ENCODE measurements at places on chromosomes 11 and 22.

- no peak for DNase-seq
Observed at GRCh38 chr11:17458268-17458667, 18.4 kb downstream of the ABCC8 start.

GRCh38 chr22:22895776-22896445 is 8.3 kb downstream of the IGLL5 start:
- no peak for DNase-seq

- DNase-seq, result no peak
Observed at GRCh38 chr11:13357232-13357631, 79.6 kb downstream of the BMAL1 start.

GRCh38 chr11:103609117-103610066 is 427.0 kb upstream of the DDI1 start:
- no peak for DNase-seq

DNA sequence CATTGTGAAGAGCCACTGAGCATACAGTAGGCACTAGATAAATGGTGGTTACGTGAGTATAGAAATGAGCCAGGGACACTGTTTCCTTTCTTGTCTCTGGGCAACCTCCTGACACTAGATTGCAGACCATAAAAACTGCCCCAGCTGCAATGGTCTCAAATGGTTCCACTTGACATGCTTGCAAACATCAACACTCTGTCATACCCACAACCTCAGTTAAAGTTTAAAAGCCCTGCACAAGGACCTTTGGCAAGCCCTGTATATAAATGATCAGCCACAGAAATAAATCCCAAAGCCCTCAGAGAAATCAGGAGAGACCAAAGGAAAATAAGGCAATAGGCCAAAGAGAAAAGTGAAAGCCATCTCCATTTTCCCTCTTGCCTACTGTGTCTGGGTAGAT is 20.7 kb downstream of the PLEKHA7 start:
- no peak for DNase-seq

DNA sequence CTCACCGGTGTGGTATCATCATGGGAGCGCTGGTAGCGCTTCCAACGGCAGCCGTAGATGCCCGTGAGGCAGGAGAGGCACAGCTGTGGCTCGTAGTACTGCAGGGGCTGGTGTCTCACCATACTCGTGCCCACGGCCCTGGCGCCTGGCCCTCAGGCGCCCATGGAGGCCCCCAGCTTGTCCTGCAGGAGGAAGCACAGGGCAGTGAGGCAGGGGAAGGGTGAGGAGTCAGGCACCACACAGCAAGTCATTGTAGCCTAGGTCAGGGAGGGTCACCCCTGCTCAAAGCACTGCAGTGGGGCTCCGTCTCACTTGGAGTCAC is 44.6 kb upstream of the KLHL35 start:
- DNase-seq, result no peak

- no peak for DNase-seq
Observed at GRCh38 chr11:95713428-95713827, 76.2 kb downstream of the FAM76B start.

DNA sequence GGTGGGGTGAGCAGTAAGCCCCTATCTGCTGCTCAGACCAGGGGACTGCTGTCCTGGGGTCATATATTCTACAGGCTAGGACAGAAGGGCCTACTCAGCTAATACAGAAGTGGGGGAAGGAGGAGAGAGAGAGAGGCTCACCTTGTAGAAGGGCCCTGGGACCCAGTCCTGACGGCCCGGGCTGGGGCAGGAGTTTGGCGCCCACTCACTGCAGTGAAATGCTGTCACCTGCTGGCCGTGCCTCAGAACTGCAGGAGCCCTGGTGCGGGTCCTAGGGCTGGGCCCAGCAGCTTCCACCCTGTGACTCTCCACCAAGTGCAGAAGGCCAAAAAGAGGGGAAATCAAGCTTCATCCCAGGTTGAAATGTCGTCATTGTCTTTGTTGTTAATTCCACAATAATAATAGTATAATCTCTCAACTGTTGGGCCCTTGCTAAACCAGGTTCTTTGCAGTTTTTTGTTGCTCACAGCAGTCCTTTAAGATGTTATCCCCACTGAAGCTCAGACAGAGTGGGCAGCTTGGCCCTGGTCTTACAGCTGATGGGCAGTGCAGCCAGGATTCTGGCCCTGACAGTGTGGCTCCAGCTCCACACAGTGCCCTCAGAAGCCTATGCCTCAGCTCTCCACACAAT is 29.6 kb downstream of the TRIM29 start:
- DNase-seq, result peak; percentile 87

Measured in neural progenitor cell (in vitro differentiated cells).